ENCODE measurements at places on chromosomes 11 and 22.

- no peak for DNase-seq
Measured at GRCh38 chr11:63944987-63945386, 6.2 kb downstream of the NAA40 start.

GRCh38 chr11:22467741-22468140, 129.6 kb downstream of the SLC17A6 start:
- DNase-seq: no peak

GRCh38 chr22:28574159-28574788, 105.4 kb downstream of the TTC28 start:
- no peak for DNase-seq

GRCh38 chr11:35274909-35275785, 136.2 kb downstream of the CD44 start:
- peak; percentile 13 for DNase-seq

DNA sequence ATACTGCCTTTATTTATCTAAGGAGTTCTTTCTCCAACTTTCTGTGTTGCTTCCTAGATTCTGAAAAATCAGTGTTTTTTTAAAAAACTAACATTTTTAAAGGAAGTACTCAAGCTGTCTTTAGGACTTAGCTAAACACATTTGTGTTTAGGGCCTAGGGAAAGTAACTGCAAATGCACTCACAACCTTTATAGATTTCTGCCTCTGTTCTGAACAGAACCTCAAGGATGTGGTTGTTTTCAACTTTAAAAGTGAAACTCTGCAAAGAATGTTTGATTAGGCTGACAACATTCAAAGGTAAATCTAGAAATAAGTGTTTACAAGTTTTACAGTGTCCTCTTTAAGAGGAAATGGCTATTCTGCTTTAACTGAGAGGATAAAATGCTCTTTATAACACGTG, 55.4 kb upstream of the CNTN5 start:
- no peak for DNase-seq

DNA sequence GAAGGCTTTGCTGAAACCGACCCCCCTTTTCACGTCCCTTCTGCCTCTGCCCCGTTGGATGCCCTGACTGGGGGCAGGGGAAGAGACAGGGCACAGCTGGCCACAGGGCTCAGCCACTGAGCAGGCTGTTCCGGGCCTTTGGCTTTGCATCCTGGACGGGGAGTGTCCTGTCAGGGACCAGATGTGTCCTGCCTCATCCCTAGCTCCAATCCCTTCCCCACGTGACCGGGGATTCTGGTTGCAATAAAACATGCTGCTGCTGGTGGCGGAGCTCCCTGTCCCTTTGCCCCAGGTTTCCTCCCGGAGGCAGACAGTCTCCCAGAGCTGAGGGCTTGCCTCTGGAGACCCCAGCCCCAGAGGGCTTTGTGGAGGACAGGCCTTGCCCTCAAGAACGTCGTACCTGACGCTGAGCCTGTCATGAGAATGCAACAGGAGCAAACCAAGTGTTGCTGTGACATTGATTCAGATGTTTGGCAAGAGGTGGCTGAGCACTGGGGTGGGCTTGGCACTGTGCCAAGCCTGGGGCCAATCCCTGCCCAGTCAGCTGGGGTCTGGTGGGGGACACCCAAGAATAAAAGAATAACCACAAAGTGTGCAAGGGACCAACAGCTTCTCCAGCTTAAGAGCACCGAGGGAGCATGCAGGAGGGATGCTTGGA, 7.3 kb downstream of the CDC42EP2 start:
- no peak for DNase-seq

GRCh38 chr22:32950366-32950765, 107.8 kb downstream of the SYN3 start:
- no peak for DNase-seq

DNA sequence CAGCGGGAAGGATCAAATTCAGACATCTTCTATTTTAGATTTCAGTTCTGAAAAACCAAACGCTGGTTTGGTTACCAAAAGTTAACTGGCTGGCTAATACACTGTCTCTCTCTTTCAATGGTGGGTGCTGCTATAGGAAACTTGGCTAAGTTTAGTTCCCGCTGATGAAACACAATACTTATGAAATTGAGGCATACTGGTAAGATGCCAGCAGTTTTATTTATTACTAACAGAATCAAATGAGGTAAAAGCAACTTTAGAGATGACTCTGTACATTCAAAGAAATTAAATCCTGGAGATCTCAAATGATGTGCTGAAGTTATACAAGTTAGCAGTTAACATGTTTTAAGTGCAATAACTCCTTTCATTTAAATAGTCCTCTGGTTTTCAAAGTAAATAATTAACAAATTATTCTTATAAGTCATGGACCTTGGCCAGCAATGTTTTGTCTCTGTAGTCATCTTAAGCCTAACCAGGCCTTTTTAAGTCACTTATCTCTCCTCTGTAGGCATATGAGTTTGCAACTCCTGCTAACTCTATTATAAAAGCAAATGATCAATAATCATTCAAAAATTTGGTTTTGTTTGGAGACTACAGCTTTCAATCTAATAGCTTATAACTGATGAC, 54.8 kb downstream of the PAK1 start:
- no peak for DNase-seq

GRCh38 chr22:49689858-49690257, 137.8 kb downstream of the BRD1 start:
- DNase-seq: no peak

- peak; percentile 67 for DNase-seq
Measured at GRCh38 chr11:46392421-46393230, 1.1 kb upstream of the CHRM4 start.

DNA sequence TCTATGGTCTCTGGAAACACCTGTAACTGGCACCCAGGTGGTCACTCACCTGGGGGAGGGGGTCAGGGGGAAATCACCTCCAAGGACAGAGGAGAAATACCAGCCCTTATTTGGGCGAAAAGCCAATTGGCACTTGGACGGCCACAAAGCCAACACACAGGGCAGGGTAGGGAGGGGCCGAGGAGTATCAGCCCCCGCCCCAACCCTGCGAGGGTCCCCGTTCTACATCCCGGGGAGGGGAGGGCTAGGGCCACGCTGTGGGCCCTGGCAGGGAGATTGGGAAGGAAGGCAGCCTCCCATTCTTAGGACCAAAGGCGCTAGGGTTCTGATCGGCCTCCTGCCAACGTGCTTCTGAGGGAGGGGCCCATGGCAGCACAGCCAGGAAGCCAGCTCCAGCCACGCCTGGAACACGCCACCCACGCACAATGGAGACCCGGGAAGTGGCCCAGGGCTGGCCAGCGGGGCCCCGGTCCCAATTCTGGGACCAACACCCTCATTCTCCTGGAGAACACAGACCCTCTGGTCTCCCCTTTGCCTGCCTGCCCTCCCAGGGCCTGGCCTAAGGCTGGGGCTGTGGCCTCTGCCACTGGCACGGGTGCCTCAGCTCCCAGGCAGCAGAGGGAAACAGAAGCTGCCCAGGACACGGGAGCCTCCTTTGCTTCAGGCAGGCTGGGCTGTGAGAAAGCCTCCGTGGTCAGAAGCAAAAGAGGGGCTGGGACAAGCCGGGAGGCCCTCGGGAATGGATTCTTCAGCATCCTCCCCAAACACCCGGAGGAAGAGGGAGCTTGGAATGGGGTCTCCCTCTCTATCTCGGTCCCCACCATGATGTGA, 7.4 kb downstream of the CBX6 start:
- no peak for DNase-seq

GRCh38 chr22:20937794-20938671, 20.8 kb downstream of the CRKL start:
- no peak for DNase-seq

- DNase-seq: no peak
Measured at GRCh38 chr11:76424891-76425290, 19.9 kb upstream of the EMSY start.

DNA sequence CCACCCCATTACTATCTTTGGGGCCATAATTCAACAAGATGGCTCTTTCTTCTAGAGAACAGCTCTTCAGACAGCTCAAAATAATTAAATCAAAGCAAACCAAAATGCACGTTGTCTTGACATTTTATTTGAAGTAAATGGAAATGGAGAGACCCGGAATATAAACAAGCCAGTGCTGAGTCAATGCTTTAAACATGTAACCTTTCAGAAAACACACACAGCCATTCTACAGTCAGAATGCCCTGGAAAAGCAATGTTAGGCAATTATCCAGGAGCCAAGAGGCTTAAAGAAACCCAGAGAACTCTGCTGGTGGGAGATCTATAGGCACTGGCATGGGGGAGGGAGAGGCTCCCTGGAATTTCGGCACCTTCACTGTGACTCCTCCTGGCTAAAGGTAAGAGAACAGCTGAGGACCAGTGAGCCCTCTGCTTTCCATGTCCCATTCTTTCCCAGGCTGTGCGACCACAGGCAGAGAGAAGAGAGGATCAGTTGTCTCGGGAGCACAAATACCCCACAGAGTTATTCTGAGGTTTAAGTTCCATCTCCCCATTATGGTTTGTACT, 254.0 kb upstream of the CCDC90B start:
- no peak for DNase-seq

DNA sequence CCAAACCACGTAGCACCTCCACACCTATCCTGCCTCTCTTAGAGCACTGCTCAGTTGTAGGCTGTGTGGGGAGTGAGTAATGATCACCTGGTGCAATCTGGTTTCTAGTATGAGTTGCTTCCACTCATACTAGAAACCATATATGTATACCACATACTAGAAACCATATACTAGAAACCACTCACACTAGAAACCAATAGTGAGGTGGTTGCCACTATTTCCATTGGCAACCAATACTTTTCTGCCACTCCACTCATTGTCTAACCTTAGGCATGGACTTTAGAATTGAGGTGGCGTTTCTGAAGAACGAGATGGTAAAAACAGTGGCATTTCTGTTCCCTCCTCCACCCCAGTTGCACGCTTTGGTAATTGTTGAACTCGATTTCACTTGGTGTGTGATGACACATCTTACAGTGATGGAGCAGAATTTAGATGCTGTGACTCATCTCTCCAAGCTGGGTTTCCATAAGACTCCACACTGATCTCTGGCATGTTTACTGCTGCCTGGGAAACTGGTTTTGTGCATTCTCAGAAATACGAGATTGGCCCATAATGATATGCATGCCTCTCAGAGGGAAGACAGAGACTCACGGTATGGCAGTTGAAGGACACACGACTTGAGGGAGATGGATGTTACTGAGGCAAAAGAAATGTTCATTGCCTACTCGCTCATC, 82.9 kb downstream of the KIRREL3 start:
- DNase-seq: no peak

DNA sequence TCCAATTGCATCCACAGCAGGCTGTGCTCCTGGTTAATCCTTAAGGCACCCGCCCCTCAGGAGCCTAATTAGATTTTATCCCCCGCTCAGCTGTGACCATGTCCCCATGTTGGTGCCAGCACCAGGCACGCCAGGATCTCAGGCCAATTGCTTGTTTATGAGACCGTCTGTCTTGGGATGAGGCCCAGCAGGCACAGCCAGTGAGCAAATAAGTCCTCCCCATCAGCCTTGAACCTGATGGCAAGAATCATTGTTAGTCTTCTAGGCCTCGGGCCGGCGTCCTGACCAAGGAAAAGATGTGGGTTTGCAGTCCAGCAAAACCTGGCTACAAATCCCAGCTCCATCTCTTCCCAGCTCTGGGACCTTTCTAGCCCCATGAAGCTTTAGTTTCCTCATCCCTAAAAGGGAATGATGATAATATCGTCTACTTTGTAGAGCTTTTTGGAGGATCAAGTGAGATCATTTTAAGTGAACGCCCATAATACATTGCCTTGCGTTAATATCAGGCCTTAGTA, 57.3 kb downstream of the TP53I11 start:
- DNase-seq: no peak

GRCh38 chr22:20533095-20533878, 25.9 kb downstream of the MED15 start:
- DNase-seq: no peak

DNA sequence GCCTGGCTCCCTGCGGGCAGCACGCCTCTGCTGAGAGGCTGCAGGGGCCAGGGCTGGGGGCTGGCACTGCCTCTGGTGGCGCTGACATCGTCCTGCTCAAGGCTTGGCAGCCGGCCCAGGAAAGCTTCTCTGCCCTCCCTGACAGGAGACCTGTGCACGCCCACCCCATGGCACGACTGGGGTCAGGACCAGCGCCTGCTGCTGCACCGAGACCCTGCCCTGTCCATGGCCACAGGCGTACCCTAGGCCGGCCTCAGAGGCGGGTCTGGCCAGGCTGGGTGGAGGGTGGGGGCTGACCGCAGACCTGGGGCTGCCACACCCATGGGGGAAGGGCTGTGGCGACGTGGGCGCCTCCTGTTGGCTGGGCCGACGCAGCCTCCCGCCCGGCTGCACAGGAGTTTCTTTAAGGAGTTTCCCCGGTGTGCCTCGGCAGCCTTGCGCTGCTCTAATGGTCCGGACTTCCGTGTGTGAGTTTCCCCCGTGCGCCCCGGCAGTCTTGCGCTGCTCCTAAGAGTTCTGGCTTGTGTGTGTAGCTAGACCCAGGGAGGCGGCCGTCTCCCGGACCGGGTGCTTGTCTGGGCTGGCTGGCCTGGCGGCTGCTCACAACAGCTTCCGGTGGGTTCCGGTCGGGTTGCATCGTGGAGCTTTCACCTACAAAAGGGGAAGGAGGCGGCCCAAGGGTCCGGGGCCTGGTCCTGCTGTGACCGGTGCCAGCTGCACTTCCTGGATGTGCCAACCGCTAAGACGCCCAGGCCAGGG, 4.6 kb downstream of the TRABD start:
- DNase-seq: peak; percentile 64

DNA sequence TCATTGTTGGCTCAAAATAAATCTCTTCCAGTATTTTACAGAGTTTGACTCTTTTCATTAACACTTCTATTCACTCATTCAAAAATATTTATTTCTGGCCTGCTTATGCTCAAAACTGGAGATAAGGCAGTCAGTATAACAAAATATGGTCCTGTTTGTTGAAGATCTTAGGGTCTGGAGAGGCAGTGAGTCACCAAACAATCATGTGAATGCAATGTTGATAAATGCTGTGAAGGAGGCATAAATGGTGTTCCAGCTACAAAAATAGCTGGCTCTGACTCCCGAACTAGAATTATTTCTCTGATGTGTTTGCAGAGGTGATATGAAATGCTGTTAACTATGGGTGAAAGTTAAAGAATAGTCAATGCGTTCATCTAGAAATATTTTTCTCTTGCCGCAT, 390.6 kb downstream of the AASDHPPT start:
- DNase-seq: no peak

DNA sequence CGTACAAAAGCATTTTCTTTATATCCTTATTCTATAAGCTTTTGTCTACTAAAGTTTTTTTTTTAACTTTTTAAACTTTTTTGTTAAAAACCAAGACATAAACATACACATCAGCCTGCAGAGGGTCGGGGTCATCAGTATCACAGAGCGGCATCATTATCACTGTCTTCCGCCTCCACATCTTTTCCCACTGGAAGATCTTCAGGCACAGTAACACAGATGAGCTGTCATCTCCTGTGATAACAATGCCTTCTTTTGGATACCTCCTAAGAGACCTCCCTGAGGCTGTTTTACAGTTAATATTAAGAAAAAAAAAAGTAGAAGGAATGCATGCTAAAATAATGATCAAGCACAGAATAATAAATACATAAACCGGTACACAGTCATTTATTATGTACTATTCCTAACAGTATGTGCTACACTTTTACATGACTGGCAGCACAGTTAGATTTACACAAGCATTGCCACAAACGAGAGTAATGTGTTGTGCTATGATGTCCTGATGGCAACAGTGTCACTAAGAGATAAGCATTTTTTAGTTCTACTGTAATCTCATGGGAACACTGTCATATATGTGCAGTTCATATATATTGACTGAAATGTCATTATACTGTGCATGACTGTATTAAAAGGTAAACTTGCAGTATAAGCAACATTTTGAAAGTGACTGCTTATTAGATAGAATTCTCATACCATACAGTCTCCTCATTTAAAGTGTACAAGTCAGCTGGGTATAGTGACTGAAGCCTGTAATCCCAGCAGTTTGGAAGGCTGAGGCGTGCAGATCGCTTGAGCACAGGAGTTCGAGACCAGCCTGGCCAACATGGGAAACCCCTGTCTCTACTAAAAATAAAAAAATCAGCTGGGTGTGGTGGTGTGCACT, 58.6 kb downstream of the KDM2A start:
- no peak for DNase-seq
